Activated CD4-positive, CD25-positive, alpha-beta regulatory T cell (primary cell): ENCODE measurements at places on chromosomes 16 and 17.

DNA sequence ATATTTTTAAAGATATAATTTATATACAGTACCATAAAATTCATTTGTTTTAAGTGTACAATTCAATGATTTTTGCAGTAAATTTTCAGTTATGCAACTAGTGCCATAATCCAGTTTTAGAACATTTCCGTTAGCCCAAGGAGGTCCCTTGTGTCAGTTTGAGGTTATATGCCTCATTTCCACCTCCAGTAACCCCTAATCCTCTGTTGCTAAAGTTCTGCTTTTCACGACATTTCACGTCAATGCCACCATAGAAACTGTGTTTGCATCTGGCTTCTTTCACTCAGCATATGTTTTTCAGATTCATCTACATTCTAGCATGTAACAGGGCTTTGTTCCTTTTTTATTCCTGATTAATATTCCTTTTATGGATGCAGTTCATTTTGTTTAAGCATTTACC is 42.4 kb upstream of the NUDT7 start:
- no peak for DNase-seq

- DNase-seq, result peak; percentile 68
Measured at GRCh38 chr17:74457146-74457819, 9.2 kb upstream of the CD300A start.

- no peak for DNase-seq
Measured at GRCh38 chr17:3002538-3003295, 60.7 kb downstream of the OR1D5 start.

DNA sequence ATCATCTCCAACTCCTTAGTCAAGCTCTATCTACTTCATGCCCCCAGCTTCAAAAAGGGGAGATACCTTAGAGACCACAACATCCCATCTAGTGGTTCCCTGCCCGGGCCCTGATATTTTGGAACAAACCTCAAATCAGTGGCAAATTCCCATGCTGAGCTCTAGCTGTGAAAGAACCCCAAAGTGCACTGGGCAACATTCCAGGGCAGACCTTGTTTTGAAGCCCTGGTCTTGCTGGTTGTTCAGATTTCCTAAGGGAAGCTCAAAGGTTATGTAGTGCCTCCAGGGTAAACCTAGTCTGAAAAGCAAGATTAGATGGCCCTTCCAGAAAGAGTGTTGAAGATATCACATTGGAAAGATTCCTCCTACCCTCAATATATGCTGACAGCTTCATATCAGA is 16.3 kb downstream of the FAM117A start:
- DNase-seq, result no peak

GRCh38 chr17:8855477-8856204 is 11.8 kb downstream of the PIK3R6 start:
- DNase-seq, result no peak

GRCh38 chr17:29038085-29038795 is 4.7 kb upstream of the PIPOX start:
- no peak for DNase-seq

DNA sequence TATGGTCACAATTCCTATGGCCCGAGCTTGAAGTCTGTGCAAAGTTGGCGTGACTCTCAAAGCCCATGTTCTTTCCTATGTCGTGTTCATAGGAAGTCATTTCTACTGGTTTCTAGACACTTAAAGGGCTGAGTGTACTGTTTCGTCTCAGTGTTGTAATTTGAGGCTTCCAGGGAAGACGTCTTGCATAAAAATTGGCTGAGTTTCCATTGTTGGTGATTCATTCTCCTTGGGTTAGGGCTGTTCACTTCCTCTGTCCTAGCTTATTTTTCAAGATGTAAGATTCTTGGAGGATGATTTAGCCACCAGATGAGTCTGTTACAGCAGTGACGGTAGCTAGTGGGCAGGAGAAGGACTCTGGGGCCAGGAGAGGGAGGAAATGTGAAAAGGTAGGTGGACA is 43.1 kb downstream of the PIK3R5 start:
- no peak for DNase-seq

DNA sequence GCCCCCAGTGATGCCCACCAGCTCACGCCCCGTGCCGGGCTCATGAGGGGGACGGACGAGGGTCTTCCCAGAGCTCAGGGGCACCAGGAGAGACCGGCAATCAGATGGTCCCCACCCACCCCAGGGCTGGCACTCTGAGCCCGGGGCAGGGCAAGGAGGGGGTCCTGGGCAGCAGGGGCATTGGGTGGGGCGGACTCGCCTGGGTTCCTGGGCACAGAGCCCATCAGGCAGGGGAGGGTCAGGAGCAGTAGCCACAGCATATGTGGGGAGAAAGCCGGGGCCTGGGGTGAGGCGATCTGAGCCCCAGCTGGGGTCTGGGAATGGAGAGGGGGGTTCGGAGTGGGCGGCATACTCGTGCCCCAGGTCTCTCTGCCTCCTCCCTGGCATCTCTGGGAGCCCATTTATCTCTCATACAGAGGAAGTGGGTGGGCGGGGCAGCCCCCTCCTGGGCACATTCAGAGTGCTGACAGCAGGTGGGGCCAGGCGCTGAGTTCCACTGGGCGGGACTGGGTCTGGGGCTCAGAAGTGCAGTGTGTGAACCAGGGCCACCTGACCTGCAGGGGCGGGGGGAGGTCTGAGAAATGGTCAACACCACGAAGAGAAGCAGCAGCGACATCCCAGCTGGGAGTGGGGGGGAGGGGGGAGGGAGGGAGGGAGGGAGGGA is 20.5 kb upstream of the UBE2I start:
- no peak for DNase-seq

DNA sequence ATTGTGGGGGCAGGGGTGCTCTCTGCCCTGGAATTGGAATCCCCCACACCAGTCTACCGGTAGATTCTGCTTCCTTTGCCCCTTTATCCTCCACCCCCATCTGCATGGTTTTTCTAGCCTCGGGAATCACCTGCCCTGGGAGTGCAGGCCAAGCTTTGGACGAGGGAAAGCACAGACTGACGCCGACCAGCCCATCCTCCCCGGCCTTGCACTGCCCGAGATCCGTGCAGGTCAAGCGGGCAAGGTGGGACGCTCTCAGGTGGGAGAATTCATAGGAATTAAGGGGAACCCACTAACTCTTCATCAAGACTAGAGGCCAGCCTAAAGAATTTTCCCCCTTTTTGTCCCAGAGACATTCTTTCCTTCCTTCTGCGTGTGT is 9.9 kb upstream of the HOXB13 start:
- no peak for DNase-seq

DNA sequence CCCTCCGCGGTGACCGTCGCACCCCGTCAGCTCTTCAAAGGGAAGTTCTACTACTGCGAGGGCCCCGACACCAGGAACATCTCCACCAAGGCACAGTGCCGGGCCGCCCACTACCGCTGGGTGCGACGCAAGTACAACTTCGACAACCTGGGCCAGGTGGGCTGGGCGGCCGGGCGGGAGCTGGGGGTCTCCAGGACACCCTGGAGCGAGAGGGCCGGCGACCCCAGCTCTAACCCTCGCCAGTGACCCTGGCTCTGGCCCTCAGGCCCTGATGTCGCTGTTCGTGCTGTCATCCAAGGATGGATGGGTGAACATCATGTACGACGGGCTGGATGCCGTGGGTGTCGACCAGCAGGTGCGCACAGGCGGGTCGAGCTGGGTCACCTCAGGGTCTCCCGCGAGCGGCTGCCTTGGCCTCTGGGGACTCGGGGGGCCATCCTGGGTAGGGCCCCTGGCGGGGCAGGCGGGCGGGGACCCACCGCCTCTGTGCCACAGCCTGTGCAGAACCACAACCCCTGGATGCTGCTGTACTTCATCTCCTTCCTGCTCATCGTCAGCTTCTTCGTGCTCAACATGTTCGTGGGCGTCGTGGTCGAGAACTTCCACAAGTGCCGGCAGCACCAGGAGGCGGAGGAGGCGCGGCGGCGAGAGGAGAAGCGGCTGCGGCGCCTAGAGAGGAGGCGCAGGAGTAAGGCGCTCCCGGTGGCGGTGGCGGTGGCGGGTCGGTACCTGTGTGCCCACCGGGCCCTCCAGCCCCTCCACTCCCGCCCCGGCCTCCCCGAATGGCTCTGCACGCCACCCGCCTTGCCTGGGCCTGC is 13.4 kb downstream of the TPSG1 start:
- DNase-seq, result no peak

DNA sequence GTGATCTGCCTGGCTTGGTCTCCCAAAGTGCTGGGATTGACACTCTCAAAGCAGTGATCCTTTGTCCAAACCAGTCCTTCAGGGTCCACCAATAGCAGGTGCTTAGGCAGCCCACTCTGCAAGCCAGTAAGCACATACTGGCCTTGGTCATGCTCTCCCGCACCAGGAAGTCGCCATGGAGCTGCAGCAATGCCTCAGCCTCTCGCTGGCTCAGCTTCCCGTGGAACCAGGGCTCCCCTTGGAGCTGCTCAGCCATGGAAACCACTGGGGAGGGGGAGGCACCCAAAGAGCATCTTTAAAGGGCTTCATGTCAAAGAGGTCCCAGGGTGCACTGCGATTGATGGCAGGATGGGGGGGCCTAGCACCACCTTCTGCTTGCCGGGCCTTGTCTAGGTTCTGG is 9.6 kb upstream of the UBTF start:
- no peak for DNase-seq

GRCh38 chr17:80210348-80211108 is 9.6 kb downstream of the SGSH start:
- no peak for DNase-seq

- DNase-seq, result no peak
Measured at GRCh38 chr16:47132308-47132707, 11.4 kb downstream of the NETO2 start.

DNA sequence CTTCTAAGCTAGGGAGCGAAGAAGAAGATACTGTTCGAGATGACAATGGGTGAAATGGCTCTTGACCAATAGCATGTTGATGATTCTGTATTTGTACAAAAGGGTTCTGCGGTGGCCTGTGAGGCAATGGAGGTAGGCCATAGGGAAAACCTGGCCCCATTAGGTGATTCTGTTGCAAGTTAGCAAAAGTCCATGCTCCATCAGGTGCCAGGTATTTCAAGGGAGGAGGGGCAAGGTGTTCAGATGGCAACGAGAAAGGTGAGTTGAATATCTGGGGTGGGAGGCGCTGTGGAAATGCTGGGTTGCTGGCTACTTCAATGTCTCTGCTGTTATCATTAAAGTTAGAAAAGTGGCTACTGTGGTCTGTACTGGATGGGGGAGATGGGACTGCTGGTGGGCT is 62.8 kb downstream of the CACNG1 start:
- DNase-seq, result no peak

DNA sequence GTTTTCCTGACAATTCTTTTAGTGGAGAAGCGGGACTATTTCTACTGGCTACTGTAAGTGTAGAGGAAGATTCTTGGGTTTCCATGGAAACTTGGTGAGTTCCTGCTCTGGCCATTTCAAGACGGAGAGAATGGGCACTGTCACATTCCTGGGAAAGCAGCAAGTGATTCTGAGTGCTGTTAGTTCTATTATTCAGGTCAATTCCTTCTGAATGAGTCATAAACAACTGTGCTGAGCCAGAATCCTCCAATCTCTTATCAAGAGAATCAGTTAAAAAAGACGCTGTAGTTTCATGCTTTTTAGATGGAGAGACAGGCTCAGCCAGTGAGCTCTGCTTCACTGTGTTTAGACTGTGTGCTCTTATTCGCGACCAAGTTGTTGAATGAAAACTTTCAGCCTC is 19.6 kb downstream of the AKAP10 start:
- DNase-seq, result no peak

DNA sequence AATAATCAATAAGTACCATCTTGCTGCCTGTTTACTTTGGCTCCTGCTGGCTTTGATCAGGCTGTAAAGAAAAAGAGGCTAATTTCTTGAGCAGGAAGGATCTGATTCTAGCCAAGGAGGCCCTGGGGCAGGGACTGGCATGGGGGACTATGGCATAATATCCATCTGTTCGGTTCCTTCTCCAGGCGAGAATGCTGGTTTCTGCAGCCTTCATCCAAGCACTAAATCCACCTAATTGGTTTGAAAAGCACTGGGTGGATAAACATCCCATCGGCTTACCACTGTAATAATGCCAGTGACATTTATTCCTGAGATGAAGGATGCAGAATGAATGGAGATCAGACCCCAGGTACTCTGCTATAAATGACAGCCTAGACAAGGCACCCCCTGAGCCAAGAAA is 180.0 kb upstream of the ASIC2 start:
- DNase-seq, result no peak

DNA sequence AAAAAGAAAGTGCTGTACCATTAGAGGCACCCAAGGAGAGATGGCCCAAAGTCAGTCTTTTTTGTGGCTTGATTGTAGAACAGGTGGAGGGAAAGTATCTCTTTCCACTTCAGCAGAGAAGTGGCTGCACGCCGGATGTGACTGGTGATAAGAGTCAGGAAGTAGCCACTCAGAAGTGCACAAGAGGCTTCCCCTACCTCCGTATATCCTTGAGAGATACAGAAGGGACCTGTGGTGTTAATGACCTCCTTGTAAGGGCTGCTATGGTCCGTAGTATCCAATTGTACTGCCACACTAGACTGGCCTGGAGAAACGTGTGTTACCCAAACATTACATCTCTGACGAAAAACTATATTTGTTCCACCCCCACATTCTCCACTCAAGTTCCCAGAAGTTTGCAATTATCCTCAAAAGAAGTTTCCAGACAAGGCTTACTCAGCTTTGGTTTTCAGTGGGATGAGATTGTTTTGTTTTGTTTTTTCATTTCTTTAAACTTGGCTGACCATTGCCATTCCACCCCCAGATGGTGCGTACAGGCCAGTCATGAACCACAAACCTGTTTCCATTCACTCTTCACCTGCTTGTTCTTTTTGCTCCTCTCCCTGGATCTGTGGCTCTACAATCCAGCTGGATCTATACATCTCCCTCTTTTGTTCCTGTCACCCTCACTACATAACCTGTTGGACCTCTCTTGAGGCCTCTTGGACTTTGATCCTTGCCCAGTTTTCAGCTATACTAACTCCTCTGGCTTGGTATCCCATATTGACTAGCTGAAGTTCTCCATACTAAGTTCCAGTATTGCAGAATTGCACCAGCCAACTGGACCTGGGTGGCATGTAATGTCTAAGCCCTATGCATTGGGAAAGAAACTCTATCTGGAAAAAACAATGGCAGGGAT is 20.7 kb upstream of the MED13 start:
- no peak for DNase-seq

DNA sequence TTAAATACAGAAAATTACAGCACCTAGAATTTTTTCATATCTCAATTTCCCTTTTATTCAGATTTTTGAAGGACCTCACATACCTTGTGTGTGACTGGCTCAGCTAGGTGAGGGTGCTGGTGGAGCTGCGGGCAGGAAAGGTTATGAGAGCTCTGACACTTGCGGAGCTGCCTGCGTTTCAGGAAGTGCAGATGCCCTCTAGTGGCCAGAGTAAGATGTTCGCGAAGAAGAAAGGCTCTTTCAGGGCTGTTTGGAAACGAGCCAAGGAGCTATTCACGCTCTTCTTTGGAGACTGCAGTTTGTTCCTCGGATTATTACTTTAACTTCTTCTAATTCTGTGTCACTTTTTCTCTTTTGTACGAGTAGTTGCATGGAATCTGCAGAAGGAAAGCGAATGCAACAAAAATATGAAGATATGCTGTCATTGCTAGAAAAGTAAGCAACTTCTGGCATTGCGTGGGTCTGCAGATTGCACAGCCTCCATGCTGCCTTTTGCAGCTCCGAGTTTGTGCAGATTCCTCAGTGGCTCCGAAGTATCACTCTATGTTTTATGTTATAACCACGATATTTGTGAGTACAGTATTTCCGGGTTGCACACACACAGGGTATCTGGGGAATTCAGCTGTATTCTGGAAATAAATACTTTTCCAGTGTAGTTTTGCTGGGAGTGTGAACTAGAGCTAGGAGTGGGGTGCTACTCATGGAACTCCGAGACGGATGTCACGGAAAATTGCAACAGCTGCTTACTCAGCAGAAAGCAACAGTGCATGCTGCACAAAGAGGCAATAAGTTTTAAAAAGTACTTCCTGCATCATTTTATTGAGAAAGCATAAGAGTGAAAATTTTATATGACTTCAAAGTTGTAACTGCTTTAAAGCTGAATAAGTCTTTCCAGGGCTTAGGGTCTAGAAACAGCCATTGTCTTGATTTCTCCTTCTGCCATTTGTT is 46.3 kb downstream of the DNAH9 start:
- DNase-seq, result no peak
